Mammary microvascular endothelial cell (primary cell): ENCODE measurements at places on chromosomes 4 and X. TPM values are rescaled to one million over a fixed set of nuclear protein-coding genes. Genes with fewer than 3 reads are reported as not detected.

Gene GYG2
- total RNA-seq, result 0.05 TPM in 1 of 2 replicates, not detected in the other

Gene SLITRK2
- not detected in 2 replicates for total RNA-seq

Gene LDOC1
- 15.4 and 18.5 TPM in 2 replicates for total RNA-seq

Gene SAGE1
- not detected in 2 replicates for total RNA-seq

Gene RPS6KA3
- total RNA-seq, result 63.8 and 68.8 TPM in 2 replicates

Gene PASD1
- not detected in 2 replicates for total RNA-seq

Gene FAAH2
- total RNA-seq, result 0.64 TPM in 1 of 2 replicates, not detected in the other

Gene CDX4
- not detected in 2 replicates for total RNA-seq

Gene SLC25A14
- total RNA-seq, result 5.0 and 6.5 TPM in 2 replicates

Gene TCEAL6
- total RNA-seq, result not detected in 2 replicates

Gene RS1
- not detected in 2 replicates for total RNA-seq
